ENCODE measurements at places on chromosomes 3 and 15.

- no peak for DNase-seq
Observed at GRCh38 chr3:27625864-27626263, 96.3 kb downstream of the EOMES start.

- no peak for DNase-seq
Observed at GRCh38 chr3:98764472-98764884, 1.3 kb downstream of the ST3GAL6 start.

DNA sequence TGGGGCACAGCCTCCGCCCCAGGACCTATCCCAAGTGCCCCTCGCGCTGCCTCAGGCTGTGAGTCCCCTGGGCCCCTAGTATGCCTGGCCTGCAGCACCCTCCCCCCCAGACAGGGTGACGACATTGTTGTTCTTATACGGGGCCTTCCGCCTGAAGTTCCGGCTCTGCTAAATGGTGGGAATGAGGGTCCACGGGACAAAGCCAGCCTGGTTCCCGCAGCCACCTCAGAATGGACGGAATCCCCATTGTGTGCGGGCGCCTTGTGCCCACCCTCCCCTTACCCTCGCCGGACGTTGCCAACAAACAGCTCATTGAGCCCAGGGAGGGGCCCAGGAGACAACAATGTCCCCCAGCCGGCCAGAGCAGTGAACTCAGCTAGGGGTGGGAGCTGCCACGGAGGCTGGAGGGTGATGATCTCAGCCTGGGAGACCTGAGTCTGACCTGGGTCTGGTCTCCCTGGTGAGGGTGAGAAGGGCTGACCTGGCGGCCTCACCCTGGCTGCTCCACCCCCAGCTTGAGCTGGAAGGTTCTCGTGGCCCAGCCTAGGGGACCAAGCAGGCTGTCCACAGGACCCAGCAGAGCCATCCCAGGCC, 10.2 kb upstream of the DLL4 start:
- DNase-seq, result no peak

DNA sequence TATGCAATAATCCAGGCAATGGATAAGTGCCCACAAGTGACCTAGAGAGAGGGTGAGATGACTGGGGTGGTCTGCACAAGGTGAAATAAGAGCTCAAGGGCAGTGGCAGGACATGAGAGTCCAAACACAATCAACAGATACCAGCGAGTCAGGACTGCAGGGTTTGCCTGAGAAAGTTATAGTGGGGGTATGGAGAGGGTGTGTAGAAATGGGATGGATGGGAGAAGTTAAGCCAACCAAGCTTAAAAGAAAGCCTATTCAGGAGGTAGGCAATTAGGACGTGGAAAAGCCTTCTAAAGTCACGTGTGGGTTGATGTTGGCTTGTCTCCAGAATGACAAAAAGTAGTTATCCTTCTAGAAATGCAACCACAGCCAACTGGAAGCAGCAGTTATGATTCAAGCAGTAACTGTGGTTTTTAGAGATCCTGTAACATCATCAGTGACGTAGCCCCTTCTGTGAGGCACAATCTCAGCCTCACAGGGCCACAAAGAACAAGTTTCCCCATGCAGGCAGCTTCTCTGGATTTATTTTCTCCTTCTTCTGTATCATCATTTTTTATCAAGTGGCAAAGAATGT, 56.1 kb downstream of the FAM174B start:
- no peak for DNase-seq

- no peak for DNase-seq
Observed at GRCh38 chr15:58015565-58015964, 49.9 kb downstream of the ALDH1A2 start.

DNA sequence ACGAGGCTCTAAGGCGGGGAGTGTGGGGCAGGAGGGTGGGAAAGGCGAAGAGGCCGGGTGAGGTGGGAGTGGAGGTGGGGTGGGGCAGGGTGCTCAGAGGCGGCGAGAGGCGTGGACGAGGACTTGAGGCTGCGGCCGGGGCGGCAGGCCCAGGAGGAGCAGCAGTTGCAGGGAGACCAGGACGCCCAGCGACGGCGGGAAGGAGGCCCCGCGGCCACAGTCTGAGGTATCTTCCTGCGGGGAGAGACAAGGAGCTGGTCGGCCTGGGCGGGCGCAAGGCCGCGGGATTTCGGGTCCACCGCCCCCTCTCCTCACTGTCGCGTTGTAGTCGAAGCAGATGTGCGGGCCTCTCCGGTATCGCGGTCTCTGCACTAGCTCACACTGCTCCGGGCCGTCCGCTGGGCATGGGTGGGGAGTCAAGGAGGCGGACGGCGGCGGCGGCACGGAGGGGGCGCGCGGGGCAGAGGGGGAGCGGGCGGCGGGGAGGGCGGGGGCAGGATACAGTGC, 5.3 kb upstream of the TMEM115 start:
- DNase-seq, result no peak

DNA sequence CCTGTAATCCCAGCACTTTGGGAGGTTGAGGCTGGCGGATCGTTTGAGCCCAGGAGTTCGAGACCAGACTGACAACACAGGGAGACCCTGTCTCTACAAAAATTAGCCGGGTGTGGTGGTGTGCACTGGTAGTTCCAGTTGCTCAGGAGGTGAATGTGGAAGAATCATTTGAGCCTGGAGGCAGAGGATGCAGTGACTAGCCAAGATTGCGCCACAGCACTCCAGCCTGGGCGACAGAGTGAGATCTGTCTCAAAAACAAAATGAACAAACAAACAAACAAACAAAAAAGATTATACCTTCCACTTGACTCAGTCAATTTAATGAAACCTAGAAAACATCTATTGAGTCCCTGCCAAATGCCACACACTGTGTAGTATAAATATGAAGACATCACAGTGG, 30.5 kb upstream of the PHLDB2 start:
- no peak for DNase-seq

- DNase-seq, result no peak
Observed at GRCh38 chr15:29143909-29144635, 125.5 kb downstream of the NSMCE3 start.

DNA sequence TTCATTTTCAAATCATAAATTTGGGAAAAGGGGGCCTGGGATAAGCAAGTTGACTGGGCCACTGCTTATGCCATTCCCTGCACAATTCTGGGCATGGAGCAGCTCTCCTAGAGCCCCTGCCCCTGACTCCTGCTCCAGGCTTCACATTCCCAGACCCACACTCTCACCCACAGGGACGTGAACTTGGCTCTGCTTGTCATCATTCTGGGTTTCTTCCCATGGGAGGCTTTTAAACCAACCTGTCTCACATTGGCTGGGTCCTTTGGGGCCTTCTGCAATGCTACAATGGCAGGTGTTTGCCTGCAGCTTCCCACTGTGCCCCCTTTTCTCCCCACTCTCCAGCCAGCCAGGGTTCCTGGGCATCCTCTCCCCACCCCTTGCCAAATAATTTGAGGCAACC, 49.1 kb downstream of the CYP19A1 start:
- no peak for DNase-seq

DNA sequence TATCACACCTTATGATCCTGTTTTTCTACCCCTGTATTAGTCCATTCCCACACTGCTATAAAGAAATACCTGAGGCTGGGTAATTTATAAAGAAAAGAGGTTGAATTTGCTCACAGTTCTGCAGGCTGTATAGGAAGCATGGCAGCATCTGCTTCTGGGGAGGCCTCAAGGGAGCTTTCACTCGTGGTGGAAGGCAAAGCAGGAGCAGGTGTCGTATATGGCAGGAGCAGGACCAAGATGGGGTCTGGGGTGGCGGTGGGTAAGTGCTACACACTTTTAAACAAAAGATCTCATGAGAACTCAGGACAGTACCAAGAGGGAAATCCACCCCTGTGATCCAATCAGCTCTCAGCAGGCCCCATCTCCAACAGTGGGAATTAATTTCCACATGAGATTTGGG, 15.4 kb upstream of the SCAP start:
- no peak for DNase-seq

- DNase-seq, result no peak
Observed at GRCh38 chr3:106386050-106386449, 517.2 kb upstream of the CBLB start.

- no peak for DNase-seq
Observed at GRCh38 chr3:151387842-151388241, 3.3 kb upstream of the P2RY12 start.

GRCh38 chr3:56624725-56625124, 58.3 kb downstream of the TASOR start:
- DNase-seq, result no peak

DNA sequence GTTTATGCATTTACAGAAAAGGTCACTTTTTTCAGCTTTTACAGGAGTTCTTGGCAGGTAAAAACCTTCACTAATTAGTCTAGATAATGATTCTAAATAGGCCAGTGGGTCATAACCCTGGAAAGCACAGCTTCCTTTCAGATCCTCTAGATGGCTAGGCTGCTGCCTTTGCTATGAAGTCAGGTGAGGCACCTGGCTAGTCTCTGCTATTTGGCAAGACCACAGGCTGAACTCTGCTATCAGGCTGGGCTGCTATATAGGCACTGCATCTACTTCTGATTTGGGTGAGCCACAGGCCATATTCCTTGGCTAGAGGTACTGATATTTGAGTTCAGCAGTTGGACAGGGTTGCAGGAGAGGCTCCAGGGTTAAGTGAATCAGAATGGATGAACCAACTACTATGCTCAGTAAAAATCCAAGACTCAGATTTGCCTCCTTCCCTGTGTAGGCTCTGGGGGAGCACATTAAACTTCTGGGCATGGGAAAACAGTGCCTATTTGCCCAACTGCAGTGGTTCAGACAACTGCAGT, 665.7 kb upstream of the TBL1XR1 start:
- DNase-seq, result no peak

- no peak for DNase-seq
Observed at GRCh38 chr3:148379763-148380382, 317.8 kb upstream of the AGTR1 start.

DNA sequence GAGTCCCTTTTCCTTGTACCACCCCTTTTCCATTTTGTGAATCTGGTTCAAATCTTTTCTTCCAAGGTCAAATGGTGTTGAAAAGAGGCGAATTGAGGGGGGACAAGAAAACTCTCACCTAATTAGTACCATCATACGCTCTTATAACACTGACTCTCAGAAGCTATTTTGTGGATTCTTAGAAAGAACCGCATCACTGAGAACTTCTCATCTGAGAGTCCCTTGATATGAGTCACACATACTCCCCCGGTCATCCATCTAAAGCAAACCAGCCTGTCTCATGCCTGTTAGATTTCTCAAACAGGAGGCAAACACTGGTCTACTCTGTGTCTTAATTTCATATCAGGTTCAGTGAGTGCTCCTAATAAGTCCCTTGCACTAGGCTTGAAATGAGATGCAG, 76.5 kb upstream of the SPRED1 start:
- DNase-seq, result no peak

DNA sequence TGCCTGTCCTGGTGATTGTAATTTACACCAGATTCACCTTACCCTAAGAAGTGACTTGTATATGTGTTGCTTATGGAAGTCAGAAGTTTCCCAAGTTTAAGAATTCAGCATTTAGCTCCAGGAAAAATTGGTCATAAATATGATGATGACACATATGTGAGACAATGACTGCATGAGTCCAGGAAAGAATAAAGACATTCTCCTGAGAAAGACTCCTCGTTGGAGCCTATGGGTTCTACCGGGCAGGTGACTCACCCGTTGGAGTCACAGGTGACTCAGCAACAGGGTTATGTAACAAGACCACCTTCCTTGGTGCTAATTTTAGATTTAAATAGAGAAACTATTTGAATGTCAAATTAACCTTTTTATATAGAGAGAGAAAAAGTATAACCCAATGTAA, 662.4 kb downstream of the FHIT start:
- DNase-seq, result no peak

DNA sequence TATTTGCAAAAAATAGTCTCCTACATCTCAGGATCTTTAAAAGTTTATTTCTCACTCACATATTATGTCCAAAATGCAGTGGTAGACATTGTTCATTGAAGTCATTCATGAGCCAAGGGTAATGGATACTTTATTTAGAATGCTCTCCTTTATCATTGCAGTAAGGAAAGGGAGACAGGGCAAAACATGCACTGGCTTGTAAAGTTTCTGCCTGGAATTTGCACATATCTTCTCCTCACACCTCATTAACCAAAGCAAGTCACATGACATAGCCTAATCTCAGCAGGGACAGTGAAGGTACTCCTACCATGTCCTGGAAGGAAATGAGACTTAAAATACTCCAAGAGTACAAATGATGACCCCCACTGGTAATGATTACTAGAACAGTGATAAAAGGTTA, 333.7 kb upstream of the EPHA3 start:
- DNase-seq, result no peak

DNA sequence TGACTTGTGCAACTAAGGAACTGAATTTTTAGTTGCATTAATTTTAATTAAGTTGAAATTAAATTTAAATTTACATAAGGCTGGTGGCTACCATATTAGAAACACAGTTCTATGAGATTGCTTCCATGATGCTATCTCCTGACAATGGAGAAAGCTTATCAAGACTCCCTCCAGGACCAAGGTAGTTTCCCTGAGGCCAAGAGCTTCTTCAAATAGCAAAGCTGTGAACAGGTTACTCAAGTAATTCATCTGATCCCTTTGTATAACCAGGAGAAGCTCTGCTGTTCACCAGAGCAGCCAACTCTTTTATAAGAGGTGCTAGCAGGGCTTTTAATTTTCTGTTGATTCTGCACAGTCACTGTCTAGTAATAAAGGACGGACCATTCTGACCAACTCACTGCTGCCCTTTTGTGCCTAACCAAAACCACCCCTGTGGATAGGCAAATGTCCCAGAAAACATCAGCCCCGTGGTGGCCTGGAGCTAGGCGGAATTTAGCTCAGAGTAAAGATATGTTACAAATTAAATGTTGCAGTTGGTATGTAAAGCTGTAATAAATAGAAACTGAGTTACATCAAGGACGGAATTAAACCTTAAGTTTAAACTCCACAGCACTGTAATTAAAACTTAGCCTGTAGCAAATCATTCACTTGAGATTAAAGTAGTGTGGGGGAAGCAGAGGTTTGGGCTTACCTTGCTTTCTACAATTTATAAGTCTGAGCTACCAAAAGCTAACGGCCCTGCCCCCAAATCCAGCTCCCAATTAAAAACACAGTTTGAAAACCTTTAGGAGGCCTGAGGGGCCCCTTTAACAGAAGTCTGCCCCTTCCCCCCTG, 55.6 kb upstream of the LRTM1 start:
- no peak for DNase-seq

GRCh38 chr3:136280961-136281360, 30.8 kb downstream of the PCCB start:
- no peak for DNase-seq

GRCh38 chr15:86830304-86830703, 750.6 kb downstream of the AGBL1 start:
- no peak for DNase-seq

GRCh38 chr3:126100634-126101301, 16.8 kb upstream of the SLC41A3 start:
- no peak for DNase-seq

DNA sequence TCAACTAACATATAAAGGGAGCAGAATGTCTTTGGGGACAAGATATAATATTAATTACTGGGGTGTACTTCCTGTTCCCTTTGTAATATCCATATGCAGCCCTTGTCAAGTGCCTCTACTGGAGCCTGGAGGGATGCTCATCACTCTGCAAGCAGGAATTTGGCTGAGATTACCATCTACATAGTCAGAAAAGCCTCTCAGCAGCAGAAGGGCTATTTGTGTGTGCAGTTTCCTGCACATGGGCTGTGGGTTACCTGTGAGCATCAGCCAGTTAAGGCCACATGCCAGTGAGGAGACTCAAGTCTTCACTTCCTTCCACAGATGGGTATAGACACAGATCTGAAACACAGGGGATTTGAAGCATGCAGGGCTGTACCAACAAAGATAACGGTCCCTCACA, 278.1 kb upstream of the PLSCR5 start:
- DNase-seq, result no peak

Data from cortex of kidney (tissue), 1 donor.